ENCODE measurements at places on chromosomes 7 and 10. TPM values are rescaled to one million over a fixed set of nuclear protein-coding genes. Genes with fewer than 3 reads are reported as not detected.

DNA sequence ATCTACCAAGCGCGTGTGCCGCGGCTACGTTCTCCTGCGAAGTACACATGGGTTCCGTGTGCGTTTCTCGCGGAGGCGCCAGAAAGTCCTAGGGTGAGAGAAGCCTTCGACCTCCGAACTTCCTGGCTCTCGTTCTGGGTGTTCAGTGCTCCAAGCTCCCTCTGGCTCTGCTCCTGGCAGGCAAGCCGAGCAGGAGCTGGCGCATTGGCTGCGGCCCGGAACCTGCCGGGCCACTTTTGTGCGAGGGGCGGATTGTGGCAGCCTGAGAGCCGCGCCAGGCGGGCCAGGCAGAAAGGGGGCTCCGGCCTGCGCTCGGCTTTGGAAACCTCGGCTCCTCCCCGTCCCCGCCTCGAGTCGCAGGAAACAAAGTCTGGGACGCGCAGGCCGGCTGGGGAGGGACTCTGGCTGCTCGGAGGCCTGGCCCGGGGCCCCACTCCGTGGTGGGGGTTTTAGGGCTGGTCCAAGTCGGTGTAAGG lies 9.6 kb downstream of the EMX2 start:
- no peak for DNase-seq

- no peak for DNase-seq
Measured at GRCh38 chr7:3589752-3590151, 288.7 kb downstream of the SDK1 start.

SFXN4 gene
- 16.7 TPM for total RNA-seq

- no peak for DNase-seq
Measured at GRCh38 chr7:142790056-142790455, 19.3 kb downstream of the PRSS2 start.

DNA sequence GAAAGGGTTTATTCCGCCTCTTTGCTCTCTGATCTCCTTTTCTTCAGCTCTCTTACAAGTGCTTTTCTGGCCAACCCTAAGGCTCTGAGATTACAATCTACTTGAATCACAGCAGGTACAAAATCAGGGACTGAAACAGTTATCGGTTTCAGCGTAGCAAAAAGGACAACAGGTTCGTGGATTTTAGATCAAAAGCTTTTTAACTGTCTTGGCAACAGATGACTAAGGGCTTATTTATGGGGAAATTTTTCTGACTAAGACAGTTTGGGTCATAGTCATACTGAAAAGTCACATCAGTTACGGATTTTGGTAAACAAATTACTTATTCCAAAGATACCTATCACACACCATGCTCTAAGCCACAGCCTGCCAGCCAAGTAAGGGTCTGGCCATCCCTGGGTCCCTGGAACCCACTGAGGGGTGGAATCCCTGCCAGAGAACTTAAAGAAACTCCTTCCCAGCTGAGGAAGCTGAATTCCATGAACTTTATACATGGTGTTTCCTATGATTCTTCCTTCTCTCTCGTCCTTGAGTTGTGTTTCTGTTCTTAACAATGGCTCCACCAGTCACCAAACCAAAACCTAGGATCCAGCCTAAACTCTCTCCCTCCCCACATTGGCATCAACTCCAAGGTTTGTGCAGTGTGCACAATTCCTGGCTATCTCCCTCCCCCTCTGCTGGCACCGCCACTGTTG lies 169.3 kb downstream of the FAM107B start:
- DNase-seq: peak; percentile 58

SLC13A1 gene
- not detected for total RNA-seq

SPDYE5 gene
- not detected for total RNA-seq

- DNase-seq: peak; percentile 100
Measured at GRCh38 chr7:19404912-19405329, 259.7 kb upstream of the FERD3L start.

- no peak for DNase-seq
Measured at GRCh38 chr7:121273467-121274167, 55.2 kb upstream of the WNT16 start.

DNA sequence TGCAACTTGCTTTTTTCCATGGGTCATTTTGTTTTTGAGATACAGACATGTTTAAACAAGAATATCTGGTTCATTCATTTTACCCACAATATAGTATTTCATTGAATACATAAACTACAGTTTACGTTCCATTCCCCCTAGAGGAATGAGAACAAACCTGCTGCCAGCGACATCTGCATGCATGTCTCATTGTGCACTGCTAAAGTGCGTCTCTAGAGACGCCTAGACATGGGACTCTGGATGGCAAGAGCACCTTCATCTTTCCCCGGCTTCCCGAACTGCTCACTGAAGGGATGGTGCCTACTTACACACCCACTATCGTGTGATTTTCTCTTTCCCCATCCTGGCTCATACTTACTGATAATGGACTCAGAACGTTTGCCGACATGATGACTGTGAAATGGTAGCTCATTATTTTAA lies 1.2 kb upstream of the ZNF777 start:
- DNase-seq: no peak

PARD3 gene
- total RNA-seq: 35.9 TPM

NEBL gene
- 3.7 TPM for total RNA-seq

GRCh38 chr10:117617659-117618058 lies 75.1 kb downstream of the EMX2 start:
- DNase-seq: no peak

GRCh38 chr7:18535810-18536415 lies 40.4 kb downstream of the HDAC9 start:
- no peak for DNase-seq

OR2A12 gene
- not detected for total RNA-seq

BLNK gene
- not detected for total RNA-seq

GRCh38 chr7:111274857-111275256 lies 183.9 kb downstream of the LRRN3 start:
- DNase-seq: peak; percentile 37

DNA sequence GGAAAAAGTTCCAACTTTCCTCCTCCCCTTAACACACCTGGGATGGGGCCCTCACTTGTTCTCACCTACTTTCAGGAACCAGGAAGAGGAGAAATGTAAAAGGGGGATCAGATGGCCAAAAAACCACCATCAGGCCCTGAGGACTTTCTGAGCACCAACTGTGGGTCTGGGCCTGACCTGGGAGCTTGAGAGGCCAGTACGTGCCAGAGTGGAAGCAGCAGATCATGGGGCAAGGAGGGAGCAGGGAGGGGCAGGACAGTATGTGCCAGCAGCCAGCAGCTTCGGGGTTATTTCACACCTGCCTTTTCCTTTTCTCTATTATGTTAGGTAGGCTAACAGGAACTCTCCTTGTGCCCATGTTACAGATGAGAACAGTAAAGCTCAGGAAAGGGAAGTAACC lies 118.8 kb upstream of the UNC5B start:
- no peak for DNase-seq

SPAM1 gene
- total RNA-seq: not detected

DNA sequence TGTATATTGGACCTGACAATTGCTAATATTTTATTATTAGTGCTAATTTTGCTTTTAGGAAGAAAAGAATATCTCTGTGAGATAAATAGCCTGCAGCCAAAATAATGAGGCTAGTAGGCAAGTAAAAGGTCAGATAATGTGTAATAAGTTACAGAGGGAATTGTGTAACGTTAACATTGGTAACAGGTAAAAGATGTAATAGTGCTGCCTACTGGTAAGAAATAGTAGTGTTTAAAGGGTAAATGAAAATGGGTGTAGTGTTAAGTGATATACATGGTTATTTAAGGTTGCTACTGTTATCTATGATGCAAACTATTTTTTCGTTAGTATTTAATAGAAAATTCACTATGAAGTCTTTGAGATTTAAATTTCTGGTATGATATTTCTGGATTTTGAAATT lies 9.2 kb upstream of the FOXP2 start:
- no peak for DNase-seq

GRCh38 chr10:88004451-88004850 lies 141.0 kb downstream of the PTEN start:
- peak; percentile 61 for DNase-seq

DNA sequence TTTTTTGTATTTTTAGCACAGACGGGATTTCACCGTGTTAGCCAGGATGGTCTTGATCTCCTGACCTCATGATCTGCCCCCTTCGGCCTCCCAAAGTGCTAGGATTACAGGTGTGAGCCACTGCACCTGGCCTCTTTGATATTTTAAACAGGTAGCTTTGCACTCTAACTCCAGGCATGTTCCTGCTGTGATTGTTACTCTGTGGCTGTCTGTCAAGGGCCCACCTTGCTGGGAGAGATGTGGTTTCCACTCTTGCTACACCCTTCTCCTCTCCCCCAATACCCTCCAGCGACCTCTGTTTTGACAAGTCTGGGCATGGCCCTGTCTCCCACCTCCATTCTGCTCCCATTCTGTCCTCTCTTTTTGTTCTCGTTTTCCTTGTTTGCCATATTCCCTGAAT lies 17.1 kb downstream of the SMKR1 start:
- no peak for DNase-seq

WEE2 gene
- total RNA-seq: not detected

GRCh38 chr7:43072530-43072929 lies 39.9 kb upstream of the HECW1 start:
- DNase-seq: peak; percentile 4

GRCh38 chr10:99874341-99875085 lies 92.1 kb downstream of the ABCC2 start:
- no peak for DNase-seq

NUTM2E gene
- total RNA-seq: 0.50 TPM

GRCh38 chr10:24503461-24504320 lies 220.0 kb downstream of the ARHGAP21 start:
- peak; percentile 78 for DNase-seq

DNA sequence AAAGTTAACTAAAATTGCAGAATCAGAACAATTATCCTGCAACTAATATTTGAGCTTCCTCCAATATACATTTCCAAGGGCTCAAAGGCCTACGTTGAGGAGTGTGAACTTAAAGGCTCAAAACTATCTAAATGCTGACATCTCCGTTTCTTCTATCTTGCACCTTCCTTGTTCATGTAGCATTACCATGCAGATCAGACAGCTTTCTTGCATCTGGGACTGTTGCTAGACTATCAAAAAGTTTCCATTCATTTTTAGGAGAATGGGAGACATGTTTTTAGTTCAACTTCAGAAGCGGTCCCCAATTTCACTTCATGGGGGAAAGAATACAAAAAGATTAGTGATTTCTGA lies 2.9 kb downstream of the ANKRD1 start:
- DNase-seq: no peak

DNA sequence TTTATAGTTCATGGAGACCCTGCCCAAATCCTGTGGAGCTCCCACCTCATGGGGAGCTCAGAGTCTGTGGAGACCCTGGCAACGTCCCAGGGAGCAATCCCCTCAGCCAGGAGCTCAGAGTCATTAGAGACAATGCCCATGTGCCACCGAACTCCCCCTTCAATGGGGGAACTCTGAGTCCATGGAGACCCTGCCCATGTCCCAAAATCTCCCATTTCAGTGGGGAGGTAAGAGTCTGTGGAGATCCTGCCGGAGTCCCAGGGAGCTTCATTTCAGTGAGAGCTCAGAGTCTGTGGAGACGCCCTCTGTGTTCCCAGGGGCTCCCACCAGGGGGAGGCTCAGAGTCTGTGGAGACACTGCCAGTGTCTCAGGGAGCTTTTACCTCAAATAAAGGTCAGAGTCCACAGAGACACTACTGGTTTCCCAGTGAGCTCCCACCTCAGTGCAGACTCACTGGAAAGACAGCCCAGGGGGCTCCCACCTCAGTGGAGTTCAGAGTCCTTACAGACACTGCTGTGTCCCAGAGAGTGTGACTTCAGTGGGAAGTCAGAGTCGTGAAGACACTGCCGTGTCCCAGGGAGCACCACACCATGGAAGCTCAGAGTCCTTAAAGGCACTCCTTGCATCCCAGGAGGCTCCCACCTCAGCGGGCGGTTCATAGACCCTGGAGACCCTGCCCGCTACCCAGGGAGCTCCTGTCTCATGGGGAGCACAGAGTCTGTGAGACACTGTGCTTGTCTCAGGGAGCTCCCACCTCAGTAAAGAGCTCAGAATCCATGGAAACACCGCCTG lies 5.0 kb downstream of the MYO1G start:
- no peak for DNase-seq

DNA sequence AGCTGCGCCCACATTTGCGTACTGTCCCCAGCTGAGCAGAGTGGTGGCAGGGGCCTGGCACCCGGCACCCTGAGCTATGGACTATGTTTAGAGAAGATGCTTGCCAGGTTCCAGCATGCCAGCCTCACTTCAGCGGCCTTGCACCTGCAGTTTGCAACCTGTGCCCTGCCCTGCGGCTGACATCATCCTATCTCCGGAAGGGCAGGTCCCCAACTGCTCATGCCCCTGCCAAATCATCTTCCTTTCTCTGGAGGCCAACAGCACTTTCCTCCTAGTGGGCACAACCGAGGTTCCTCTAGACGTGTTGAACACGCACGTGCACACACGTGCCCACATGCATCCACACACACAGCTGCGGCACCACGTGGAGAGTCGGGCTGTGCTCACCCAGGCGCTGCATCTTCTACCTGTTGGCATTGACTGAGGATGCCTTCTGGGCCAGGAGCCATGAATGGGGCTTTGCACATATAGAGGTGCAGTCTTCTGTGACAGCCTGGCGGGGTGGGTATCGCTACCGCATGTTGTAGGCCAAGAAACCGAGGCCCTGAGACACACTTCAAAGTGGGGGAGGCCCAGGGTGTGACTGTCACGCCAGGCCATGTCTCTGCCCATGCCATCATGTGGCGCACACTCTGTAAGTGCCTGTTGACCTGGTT lies 24.5 kb downstream of the CNPY1 start:
- no peak for DNase-seq

- peak; percentile 87 for DNase-seq
Measured at GRCh38 chr10:132319853-132320653, 11.9 kb upstream of the LRRC27 start.

GRCh38 chr10:132375116-132375794 lies 21.7 kb upstream of the PWWP2B start:
- no peak for DNase-seq

EPO gene
- not detected for total RNA-seq

GRCh38 chr7:22931011-22931410 lies 82.9 kb downstream of the HYCC1 start:
- DNase-seq: no peak

DNA sequence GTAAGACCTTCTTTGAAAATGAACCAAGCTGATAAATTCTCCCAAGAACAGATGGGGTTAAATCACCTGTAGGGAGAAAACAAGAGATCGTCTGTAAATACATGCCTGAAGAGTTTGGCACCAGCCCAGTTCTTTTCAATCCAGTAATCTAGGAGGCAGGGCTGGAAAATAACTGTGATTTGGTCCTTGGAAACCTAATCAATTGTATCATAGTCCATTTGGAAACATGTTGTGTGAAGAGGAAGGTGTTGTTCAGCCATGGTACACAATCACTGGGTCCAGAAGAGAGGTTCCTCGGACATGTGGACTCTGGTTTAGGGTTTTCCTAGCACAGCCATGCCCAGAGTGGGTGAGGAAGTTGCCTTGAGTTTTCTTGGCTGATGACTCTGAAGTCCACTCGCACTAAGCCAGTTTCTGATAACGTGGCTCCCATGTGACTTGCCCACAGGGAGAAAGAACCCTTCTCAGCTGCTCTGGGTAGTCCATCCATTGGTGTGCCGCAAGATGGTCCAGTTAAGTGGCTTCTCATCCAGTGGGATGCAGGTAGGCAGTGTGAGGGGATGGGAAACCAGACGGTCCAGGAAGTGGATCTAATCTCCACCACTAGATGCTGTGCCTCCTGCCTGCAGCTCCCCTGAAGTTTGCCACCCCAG lies 5.1 kb downstream of the BLNK start:
- DNase-seq: no peak

- DNase-seq: no peak
Measured at GRCh38 chr7:104174798-104175197, 33.0 kb downstream of the ORC5 start.

LRRC17 gene
- total RNA-seq: 63.4 TPM

NUDT13 gene
- 2.2 TPM for total RNA-seq

- DNase-seq: no peak
Measured at GRCh38 chr7:134246761-134247160, 70.0 kb downstream of the SLC35B4 start.

PTF1A gene
- total RNA-seq: not detected
